Hypothalamus (tissue), 51 donors: ENCODE measurements at places on chromosomes 12 and 14.

- DNase-seq: no peak
These were observed 62.5 kb upstream of the PLEKHG3 start for GRCh38 chr14:64641760-64642159.

DNA sequence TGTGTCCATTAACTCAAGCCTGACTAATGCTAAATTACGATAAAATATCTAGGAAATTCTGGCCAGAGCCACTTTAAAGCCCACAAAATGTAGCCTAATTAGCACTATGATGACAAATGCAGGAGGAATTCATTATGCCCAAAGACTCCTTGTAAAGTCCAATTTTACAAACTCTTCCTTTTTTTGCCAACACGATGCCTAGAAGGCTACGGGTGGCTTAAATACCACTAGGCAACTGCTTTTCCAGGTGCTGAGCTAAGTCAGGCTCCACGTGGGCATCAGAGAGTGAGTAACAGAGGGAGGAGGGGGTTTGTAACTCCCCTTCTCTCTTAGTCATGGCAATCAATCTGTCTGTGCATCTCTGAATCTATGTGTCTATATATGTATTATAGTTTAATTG lies 172.4 kb upstream of the NTF3 start:
- DNase-seq: no peak

- DNase-seq: no peak
These were observed 175.2 kb upstream of the ATP2B1 start for GRCh38 chr12:89883630-89884389.

DNA sequence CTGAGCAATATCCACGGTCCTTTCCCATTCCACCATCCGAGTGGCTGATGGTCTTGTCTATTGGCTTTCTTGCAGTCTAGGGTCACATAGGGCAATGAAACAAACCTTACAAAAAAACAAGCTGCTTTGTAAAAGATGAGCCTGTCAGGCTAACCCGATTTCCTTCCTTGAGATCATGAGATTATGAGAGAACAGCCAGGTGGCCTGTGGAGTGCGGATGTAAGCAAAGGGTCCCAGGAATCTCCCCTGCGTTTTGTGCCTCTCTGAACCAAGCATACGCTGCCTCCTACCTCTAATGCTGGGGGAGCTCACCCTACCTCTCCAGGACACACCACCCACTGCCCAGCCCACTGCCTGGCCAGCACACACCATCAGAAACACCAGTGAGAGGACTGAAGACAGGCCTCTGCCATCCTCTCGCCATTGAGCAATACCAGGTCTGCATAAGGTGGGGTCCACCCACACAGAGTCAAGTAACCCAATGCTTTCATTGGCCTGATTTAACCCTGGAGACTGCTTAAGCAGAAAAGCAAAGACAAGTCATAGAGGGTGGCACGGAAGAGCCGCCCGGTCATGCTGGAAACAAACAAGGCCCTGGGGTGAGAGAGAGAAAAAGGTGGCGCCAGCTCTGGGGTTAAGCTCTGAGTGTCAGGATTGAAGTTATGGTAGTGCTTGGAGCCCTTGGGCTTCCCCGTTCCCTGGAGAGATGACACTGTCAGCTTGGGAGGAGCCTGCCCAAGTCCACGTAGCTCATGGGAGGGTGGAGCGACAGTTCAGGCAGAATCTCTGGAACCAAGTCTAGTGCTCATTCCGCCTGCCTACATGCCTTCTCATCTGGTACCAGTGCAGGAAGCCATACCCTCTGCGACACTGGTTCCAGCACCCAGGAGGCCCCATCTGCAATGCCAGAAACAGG lies 46.6 kb downstream of the CALM1 start:
- DNase-seq: no peak

DNA sequence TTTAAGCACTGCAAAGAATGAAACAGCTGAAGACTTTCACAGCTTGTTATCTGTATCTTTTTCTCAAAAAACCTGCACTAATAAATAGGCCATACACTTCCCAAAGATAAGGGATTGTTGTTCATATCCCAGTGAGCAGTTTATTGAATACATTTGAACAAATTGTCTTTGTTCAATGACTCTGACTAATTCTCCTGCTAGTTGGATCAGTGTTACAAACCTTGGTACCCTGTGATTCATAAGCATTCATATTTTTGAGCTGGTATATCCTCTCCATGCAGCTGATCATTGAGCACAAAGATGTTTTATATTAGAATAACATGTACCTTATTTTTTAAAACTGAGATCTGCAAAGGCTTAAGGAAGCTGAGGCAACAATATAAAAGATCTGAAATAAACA lies 58.9 kb upstream of the FSCB start:
- DNase-seq: no peak

DNA sequence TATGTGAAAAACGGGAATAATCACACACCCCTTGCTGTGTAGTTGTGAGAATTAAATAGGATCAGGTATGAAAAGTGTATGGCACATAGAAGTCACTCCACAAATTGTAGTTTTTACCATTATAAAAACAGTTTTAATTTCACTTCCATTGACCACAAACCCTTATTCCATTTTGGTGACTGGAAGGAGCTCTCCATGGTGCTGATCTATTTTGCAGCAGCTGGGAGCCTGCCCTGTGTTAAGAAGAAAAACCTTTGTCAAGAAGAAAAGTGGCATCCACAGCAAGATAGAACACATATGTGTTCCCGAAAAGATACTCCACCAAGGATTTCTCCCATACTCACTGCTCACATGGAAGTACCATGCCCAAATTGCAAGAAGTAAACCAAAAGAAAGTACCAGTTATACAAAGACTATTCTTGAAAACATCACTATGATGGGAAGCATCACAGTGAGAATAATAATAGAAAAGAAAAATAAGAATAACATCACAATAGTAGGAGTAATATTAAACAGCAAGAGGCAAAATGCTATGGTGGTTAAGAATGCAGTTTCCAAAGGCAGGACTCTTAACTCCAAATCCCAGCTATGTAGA lies 58.7 kb downstream of the TUNAR start:
- no peak for DNase-seq

DNA sequence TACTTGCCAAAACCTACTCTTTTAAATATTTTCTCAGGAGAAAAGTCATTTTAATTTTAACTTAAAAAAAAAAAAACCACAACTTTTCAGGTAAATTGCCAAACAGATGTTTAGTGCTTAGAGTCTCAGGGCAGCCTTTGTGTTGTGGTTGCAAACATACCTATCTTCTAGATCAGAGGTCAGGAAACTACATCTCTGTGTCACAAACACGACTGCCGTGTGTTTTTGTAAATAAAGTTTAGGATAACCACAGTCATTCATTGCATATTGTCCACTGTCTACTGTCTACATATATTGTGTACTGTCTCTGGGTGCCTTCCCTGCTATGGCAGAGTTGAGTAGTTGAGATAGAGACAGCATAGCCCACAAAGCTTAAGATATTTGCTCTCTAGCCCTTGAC lies 48.9 kb downstream of the DYRK2 start:
- DNase-seq: no peak

- DNase-seq: no peak
These were observed 22.2 kb downstream of the LPCAT3 start for GRCh38 chr12:6996040-6996441.

DNA sequence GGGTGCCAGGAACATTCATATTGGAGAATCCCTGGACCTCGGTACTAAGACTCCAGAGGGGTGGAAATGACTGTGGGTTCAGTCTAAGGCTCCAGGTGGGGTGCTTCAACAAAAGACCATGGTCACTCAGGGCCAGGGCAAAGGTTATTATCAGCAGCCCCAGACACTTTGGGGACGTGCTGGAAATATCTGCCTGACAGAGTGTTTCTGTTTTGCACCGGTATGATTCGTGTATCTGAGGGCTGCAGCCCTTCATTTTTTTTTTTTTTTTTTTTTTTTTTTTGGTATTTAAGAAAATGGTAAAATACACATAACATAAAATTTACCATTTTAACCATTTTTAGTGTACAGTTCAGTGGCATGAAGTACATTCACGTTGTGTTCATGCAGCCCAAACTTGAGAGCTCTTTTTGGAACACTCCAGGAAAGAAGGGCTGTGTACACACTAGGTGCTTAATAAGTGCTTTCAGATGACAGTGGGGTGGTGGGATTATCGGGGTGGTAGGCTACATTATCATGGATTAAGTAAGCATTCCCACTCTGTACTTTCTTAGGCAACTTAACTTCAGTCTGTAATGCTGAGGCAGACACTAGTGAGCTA lies 120.3 kb downstream of the CHST11 start:
- no peak for DNase-seq

- DNase-seq: no peak
These were observed 85.7 kb downstream of the KIF26A start for GRCh38 chr14:104224131-104224505.

GRCh38 chr12:108750526-108750925 lies 19.2 kb upstream of the CORO1C start:
- DNase-seq: no peak

- no peak for DNase-seq
These were observed 62.6 kb upstream of the AMN start for GRCh38 chr14:102859911-102860310.

DNA sequence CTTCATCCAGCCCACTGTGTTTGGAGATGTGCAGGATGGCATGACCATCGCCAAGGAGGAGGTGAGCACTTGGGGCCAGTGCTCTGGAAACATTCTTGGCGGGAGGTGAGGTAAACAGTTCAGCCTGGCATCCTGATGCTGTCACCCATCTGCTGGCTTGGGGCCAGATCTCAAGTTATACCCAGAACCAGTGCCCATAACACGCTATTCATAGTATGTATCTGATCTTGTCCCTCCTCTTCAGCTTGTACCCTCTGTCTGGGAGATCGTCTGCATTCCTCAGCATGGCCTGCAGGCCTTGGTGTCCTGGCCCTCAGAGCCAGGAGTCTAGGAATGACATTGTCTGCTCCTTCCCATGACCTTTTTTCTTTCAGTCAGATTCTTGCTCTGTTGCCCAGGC lies 31.4 kb downstream of the ALDH2 start:
- DNase-seq: no peak

- no peak for DNase-seq
These were observed 36.1 kb upstream of the COL2A1 start for GRCh38 chr12:48040354-48040753.

DNA sequence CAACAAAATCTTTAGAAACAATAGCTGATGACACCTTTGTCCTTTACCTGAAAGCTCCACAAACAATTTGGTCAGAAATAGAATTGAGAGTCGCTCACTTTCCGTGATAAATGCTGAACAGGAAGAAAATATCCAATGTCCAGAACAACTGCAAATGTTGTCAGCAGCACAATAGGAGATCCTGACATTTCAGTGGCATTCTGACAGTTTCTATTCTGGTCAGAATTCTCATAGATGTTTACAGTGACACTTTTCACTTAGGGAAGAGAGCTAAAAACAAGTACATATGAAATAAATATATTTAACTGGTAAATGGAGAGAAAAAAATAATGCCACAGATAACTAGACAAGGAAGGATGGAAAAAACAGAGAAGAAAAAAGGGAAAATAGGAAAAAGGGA lies 39.1 kb downstream of the MAGOHB start:
- DNase-seq: no peak

DNA sequence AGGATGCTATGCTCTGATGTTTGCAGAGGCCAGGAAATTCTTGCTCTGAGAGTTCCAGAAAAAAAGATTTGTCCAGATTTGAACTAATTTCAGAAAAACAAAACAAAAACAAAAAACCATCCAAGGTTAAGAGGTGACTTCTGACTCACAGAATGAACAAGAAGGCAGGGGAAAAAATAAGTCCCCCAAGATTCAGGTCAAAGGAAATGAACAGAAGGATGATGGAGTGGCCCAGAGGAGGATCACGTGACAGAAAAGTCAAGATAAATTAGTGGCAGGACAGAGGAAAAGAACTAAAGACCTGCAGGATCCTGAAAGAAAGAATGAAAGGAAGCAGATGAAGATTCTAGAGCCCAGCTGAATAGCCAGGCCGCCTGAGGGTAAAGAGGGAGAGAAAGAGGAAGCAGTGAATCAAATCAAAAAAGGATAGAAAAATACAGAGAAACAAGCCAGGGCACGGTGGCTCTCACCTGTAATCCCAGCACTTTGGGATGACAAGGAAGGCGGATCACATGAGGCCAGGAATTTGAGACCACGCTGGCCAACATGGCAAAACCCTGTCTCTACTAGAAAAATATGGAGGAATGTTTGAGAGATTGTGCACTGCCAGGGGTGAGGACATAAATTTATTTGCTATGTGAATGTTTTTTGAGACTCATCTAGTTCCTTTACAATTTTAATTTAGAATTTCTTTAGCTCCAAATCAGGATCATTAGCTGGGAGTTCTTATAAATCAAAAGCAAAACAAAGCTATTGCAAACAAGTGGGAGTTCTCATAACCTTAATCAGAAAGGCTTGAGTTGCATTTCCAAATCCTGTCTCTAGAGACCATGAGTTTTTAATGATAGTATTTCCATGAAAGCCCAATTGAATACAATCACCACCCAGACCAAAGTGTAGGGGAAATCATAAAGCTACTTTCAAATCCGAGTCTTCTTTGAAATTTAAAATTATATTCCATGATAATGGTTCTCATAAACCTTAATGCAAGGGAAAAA lies 217.1 kb upstream of the PLEKHG7 start:
- DNase-seq: no peak

GRCh38 chr14:41137741-41138140 lies 468.9 kb upstream of the LRFN5 start:
- DNase-seq: no peak

GRCh38 chr14:46058964-46059563 lies 592.5 kb downstream of the RPL10L start:
- no peak for DNase-seq

GRCh38 chr12:95591731-95592130 lies 40.5 kb upstream of the USP44 start:
- DNase-seq: no peak

DNA sequence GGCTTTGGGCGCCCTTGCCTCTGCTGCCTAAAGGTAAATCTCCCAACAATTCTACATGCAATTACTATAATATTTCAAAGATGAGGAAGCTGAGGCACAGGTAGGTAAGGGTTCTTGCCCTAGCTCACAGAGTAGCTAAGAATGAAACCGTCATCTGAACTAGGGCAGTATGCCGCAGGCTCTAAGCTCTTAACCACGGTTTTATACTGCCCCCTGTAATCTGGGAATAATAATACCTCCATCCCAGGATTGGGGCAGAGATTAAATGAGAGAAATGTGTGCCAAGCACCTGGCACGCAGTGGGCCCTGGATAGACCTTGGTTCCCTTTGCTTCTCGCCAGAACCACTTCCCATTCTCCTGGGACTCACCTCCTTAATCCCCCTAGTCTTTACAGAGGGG lies 1.5 kb upstream of the HRK start:
- no peak for DNase-seq

DNA sequence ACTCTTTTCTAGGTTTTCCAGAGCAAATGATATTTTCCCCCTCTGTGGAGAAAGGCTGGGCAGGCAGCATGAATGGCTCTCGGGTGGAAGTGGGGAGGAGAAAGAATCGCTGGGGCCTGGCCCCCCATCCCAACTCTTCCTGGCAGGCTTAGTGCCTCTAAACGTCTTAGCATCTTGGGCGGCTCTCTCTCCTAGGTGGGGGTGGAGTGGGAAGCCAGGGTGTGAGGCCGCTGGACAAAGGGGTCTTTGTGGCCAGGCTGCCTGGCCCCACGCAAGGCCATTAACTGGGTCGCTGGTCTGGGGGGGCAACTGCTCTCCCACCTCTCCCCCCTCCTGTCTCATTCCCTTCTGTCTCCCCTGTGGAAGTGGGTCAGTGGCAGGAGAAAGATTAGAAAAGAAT lies 4.7 kb downstream of the LRP1-AS start:
- peak; percentile 50 for DNase-seq
